Activated naive CD8-positive, alpha-beta T cell treated with anti-CD3 and anti-CD28 coated beads, Interleukin-2, amount 10 ng/mL, durations not matched to agents 7 days and 5 days (primary cell): ENCODE measurements at places on chromosomes 11 and 22. TPM values are rescaled to one million over a fixed set of nuclear protein-coding genes. Genes with fewer than 3 reads are reported as not detected.
A peak's percentile ranks its signal among the peaks of the same experiment; 100 is the strongest.

GRCh38 chr22:49449377-49449776, 378.3 kb downstream of the BRD1 start:
- no peak for DNase-seq

GRCh38 chr11:34344768-34345539, 12.9 kb downstream of the ABTB2 start:
- DNase-seq, result no peak

DNA sequence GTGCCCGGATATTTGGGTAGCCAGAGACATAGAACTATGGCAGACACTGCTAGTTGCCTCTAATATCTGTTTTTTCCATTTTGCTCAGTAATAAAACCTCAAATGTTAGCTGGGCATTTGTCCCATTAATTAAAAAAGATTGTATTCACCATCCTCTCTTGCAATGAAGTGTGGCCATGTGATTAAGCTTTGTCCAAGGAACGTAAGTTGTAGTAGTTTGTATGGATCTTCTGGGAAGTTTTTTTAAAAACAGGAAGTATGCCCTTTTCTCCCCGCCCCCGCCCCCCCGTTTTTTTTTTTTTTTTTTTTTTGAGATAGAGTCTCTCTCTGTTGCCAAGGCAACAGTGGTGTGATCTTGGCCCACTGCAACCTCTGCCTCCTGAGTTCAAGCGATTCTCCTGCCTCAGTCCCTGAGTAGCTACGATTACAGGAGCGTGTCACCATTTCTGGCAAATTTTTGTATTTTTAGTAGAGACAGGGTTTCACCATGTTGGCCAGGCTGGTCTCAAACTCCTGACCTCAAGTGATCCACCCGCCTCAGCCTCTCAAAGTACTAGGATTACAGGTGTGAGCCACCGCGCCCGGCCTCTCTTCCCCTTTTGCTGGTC, 1.7 kb upstream of the TMEM135 start:
- no peak for DNase-seq

DNA sequence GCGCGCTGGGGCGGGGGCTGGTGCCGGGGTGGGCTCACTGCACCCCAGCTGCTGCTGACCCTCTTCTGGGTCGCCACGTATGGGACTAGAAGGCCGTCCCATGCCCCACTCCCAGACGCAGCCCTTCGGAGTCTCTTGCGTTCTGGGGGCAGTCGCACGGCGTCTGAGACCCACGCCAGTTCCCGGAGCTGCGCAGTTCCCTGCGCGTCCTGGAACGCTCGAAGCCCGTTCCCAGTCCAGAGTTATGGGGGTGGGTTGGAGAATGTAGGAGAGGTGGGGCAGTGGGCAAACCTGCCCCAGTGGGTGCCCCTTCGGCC, 375 bp downstream of the LAYN start:
- no peak for DNase-seq

GRCh38 chr22:20244691-20245576, 23.2 kb downstream of the RTN4R start:
- peak; percentile 75 for DNase-seq

DNA sequence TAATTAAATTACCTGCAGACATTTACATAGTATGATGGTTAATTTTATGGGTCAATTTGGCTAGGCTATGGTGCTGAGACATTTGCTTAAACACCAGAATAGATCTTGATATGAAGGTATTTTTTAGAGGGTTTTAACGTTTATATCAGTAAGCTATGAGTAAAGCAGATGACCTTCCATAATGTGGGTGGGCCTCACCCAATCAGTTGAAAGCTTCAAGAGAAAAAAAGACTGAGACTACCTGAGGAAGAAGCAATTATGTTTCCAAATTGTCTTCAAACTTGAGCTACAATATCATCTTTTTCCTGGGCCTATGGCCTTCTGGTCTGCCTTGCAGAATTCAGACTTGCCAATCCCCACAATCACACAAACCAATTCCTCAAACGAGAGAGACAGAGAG, 498.8 kb upstream of the API5 start:
- DNase-seq, result no peak

Gene TUB
- not detected for total RNA-seq

Gene FAM181B
- total RNA-seq, result not detected

DNA sequence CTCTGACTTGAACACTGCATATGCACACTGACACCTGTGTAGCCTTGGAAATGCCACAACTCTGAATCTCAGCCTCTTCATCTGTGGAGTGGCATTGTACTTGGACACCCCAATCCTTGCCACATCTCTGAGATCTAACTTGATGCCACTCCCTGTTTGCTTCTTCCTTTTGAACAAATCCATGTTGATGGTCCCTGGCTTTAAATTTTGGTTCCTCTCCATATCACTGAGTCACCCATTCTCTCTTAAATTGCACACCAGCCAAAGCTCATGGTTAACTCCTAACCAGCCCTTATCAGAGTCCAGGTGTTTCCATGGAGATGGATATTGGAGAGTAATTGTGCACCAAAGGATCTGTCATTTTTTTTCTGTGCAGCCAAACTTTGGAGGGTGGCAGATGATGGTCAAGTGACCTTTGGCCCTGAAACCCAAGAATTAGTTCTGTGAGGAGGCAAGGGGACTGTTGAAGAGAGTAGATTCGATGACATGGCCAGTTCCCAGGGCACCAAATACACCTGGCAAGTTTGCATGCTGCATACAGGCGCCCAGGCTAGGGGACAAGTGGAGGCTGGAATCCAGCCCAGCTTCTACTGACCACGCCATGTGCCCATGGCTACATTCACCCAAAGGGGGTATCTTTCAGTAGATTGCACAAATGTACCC, 25.1 kb upstream of the PAMR1 start:
- no peak for DNase-seq

DNA sequence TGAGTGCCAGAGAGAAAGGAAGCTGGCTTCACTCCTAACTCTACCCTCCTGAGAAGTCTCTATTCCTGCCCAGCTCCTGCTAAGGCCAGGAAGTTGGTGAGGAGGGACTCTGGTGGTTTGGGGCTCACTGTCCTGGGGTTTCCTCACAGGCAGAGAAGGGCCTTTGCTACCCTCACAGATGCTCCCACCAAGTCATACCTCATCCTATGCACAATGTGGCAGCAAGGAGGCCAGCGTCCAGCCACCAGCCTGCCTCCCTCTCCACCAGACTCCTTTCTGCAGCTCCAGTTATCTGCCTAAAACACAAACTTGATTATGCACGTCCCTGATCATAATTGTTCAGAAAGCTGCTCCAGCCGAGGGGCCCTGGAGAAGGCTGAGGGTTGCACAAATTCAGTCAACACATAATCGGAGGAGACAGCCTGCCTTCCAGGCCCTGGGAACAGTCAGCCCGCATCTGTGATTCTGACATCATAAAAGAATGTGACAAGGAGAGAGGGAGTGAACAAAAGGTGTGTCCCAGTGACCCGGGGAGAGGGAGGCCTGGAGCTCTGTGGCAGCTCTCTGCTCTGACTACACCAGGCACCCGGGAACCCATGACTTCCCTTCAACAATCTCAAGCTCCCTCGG, 28.8 kb downstream of the DKK3 start:
- DNase-seq, result no peak

Gene TMEM191B
- 5.2 TPM for total RNA-seq

Gene SMTNL1
- total RNA-seq, result not detected

Gene TESMIN
- total RNA-seq, result 9.2 TPM

DNA sequence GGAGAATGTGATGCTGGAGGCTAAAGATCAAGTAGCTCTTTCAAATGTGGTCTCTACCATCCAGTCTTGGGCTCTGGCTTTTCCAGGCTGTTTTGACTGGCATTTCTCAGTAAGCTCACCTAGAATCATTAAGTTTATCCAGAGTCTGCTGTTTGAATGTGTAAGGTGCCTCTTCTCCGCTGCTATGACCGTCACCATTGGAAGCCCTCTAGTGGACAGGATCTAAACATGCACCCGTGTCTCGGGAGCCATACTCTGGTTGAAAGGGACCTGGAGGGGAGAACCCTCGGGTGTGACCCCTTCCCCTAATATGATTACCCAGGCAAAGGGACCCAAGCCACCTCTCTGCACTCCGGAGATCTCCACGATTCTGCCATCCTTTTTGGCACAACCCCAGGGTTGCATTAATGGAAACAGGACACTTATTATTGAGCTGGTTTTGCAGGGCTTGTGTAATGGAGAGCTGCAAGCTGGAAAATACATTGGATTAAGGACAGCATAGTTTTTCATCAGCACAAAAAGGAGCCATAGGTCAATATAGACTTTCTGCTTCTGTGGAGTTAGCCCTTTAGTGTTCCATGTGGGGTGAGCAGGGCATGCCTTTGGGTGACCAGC, 191.0 kb upstream of the LARGE1 start:
- DNase-seq, result no peak

Gene SCGB1C1
- not detected for total RNA-seq

Gene SOX10
- total RNA-seq, result not detected

Gene MMP26
- total RNA-seq, result not detected

DNA sequence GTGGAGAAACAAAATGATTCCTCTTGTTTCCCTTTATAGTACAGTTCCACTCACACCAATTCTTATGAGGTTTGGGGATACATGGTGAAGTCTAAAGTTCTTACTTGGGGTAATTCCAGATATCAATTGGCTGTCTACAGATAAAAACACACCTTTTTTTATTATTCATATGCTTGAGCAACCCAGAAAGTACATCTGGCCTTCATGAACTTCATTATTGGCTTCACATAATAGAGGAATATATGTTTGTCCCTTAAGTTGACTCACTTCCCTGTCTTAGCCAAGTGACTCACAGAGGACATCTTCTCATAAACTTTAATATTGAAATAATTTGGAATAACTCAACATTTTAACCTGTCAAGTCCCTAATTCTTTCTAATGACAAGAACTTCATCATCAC, 36.3 kb upstream of the SOX6 start:
- no peak for DNase-seq

DNA sequence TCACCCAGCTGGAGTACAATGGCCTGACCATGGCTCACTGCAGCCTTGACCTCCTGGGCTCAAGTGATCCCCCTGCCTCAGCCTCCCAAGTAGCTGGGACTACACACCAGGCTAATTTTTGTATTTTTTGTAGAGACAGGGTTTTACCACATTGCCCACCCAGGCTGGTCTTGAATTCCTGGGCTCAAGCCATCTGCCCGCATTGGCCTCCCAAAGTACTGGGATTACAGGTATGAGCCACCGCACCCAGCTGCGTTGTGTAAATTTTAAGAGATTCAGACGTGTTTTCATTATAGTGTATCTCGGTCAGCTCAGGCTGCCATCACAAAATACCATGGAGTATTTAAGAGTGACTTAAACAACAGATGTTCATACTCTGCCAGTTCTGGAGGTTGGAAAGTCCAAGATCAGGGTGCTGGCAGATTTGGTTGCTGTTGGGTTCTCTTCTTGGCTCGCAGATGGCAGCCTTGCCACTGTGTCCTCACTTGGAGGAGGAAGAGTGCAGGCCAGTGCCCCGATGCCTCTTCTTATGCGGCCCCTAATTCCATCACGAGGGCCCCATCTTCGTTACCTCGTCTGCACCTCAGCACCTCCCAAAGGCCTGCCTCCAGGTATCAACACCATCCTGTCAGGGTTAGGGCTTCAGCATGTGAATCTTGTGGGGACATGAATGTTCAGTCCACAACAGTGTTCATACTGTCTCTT, 32.6 kb upstream of the PARVB start:
- no peak for DNase-seq

Gene OR51M1
- not detected for total RNA-seq
